ENCODE measurements at places on chromosomes 1 and 21.
A peak's percentile ranks its signal among the peaks of the same experiment; 100 is the strongest.

DNA sequence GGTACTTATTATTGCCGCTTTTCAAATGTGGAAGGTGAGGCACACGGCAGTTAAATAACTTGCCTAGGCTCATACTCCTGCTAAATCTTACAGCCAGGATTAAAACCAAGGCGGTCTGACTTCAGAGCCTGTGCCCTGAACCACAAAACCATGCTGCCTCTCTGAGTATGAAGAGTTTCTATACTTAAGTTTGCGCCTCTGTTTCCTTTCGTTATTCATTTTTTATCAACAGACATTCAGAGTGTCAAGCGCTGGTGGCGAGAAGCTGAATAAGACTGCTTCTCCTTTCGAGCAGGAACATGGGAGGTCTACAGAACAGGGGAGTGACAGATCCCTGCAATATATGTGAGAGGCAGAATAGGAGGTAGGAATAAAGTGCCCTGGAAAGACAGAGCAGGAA lies 96.0 kb upstream of the DUSP10 start:
- DNase-seq: no peak

DNA sequence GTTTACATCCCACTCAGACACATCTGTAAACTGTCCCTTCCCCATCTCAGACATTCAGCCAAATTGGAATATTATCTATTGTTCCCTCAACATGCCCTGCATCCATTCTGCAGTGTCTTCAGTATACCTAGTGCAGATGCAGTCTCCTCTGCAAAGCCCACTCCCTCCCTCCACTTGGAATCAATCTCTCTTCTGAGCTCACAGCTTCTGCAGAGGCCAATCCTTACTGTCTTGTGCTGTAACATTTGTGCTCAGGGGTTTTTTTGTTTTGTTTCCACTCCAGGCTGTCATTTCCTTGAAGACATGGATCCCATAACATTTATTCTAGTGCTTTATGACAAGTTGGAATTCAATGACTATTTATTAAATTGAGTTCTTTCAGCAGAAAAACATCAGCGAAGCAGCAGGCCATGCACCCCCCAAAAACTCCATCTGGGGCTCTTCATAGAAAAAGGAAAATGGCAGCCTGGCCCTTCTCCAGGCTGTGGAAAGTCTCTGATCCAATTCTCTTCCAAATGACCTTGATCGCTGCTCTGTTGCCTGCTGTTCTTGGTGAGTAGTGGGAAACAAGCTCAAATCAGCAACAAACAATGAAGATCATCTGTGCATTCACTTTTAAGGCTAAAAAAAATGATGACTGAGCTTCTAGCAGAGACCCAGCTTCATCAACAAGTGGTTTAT lies 8.7 kb downstream of the C4BPA start:
- DNase-seq: no peak

DNA sequence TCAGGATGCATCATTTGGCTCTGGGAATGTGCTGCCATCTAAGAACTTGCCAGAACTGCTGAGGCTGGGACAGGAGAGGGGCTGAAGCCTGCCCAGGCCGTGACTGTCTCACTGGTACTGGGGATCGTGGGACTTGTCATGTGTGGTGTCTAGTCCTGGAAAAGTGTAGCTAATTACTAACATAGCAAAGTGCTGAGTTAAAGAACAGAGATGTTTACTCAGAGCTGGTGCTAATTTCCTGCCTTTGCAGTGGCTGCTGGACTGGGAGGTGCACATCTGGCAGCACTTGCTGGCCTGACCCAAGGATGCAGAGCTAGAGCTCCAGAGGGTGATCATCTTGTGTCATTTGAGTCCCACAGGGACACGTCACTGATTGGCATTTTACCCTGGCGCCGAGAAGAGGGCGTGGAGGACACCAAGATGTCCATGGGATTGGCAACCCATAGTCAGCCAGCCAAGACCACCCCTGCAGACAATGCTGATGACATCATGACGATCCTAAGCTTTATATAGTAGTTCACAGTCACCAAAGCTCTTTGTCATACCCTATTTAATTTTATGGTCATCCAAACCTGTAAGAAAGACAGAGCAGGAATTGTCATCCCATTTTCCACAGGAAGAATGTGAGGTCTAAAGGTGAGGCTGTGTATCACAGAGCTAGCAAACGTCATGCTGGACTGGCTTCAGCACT lies 110.1 kb upstream of the SLC44A3 start:
- no peak for DNase-seq

DNA sequence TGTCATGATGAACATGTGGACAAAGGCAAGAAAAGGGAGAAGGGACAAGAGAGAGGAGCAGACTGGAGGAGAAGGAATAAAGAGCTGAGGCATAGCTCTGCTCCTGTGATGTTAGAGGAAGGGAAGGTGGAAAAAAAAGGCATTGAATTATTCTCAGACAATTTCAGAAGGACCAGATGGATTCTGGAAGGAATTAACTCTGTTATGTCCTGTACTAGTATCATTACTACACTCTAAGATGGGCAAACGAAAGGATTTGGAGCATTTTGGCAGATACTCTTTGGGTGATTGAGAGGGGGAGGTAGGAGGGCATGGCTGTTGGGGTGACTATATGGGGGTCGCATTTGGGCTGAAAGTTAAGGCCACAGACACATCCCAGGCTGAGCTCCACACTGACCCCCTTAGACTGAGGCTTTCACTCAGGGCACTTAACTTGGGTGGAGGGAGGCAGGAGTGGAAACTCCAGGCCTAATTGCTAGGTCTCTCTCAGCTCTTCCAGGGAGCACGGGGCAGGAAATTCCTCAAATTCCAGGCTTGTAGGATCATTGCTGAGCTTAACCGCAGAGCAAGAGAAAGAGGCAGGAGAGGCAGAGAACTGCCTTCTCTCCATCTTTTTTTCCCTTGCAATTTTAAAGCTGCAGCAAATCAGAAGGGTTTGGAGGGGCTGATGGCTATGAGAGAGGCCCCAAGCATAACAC lies 25.9 kb downstream of the KIRREL1 start:
- DNase-seq: no peak

DNA sequence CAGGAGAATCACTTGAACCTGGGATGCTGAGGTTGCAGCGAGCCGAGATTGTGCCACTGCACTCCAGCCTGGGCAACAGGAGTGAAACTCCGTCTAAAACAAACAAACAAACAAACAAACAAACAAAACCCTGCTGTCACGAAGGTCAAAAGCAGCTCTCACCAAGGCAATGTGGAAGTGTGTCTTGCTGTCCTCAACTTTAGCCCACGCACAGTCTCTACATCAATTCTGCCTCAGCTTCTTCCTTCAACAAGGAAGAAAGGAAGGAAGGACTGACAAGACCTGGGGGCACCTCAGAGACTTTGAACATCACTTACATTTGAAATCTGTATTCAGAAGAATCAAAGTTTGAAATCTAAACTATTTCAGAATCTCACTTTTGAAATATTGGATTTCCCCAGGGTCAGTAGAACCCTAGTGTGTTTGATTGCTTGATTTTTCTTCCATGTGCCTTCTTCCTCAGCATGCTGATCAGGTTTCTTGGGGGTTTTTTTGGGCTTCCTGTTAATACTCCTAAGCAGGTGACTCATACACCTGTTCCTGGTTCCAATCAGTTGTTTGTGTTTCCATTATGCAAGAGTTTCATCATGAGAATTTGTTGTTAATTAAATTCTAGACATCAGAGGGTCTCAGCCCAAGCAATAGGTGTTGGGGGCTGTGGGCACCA lies 6.5 kb upstream of the CSTB start:
- DNase-seq: no peak

DNA sequence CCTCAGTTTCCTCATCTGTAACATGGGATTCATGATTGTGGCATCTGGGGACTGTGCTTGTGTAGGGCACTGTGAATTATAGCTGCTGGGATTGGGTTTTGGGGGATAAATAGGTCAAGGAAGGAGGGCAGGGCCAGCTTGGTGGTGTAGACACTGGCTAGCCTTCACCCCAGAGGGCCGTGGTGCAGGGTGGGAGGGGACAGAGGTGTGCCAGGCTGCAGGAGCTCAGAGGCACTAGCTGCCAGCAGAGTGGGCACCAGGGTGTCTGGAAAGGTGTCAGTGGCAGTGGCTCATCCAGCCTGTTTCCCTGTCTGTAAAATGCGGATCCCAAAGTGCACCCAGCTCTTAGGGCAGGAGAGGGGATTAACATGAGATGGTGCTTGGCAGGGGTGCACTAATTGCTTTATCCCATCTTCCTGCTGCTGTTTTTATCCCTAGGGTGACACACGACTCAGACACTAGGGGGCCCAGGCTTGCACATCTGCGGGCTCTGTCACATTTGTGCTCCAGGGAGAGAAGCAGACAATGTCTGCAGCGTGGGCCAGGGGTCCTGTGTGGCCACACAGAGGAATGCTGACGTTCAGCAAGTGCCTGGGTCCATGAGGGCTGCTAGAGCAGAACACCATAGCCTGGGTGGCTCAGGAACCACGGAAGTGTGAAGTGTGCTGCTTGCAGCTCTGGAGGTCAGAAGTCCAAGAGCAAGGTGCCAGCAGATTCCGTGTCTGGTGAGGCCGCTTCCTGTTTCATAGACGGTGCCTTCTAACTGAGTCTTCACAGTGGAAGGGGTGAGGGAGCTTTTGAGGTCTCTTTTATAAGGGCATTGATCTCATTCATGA lies 19.3 kb downstream of the OBSCN start:
- no peak for DNase-seq

- DNase-seq: no peak
Observed at GRCh38 chr1:221919743-221920142, 177.9 kb upstream of the DUSP10 start.

GRCh38 chr1:163291461-163291860 lies 30.3 kb upstream of the NUF2 start:
- DNase-seq: no peak

- no peak for DNase-seq
Observed at GRCh38 chr1:109478806-109479205, 4.9 kb upstream of the ATXN7L2 start.

DNA sequence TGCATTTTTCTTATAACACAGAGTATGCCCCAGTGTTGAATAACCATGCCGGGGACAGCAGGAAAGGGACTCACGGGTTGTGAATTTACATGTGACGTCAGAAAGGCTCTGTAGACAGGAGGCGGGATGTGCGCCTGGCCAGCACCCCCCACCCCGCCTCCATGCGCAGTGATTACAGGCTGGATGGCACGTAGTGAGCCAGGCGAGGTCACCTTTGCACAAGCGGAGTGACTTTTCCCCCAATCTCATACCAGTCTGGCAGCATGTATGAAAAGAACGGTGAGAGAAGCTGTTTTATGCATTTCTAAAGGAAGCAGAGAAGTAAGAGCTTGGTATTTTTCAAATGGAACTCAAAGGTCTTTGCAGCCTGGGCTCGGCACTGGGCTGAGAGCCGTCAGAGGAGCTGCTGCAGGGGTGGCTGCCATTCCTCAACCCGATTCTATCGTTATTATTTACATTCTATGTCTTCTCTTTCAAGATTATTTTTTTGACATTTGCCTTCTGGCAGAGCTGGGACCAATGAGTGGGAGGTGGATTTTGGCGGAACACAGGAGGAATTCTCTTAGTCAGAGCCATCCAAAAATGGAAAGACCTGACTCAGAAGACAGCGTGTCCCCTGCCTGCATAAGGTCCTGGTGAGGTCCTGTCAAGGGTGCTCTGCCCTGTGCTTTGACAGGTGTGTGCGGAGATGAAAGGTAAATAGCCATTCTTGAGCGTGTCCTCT lies 115.6 kb upstream of the SLC45A1 start:
- DNase-seq: peak; percentile 10

DNA sequence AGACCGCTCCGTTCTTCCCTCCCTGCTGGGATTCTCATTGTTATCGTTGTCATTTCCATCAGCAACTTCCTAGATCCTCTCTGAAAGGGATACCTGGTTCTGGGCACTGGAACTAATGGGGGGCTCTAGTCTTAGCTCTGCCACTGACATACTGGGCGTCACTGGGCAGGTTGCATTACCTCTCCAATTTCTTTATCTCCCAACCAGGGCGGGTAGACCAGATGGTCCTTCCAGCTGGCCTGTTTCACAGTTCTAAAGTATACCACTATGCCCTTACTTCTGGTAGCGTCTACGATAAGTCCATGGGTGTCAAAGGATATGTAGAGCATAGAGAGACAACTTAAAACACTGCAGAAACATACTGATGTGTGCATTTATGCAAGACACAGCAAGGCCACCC lies 1.4 kb downstream of the GPR37L1 start:
- no peak for DNase-seq

GRCh38 chr1:39413902-39414528 lies 77.4 kb upstream of the BMP8A start:
- no peak for DNase-seq

GRCh38 chr1:153921080-153921802 lies 1.5 kb downstream of the GATAD2B start:
- DNase-seq: no peak

DNA sequence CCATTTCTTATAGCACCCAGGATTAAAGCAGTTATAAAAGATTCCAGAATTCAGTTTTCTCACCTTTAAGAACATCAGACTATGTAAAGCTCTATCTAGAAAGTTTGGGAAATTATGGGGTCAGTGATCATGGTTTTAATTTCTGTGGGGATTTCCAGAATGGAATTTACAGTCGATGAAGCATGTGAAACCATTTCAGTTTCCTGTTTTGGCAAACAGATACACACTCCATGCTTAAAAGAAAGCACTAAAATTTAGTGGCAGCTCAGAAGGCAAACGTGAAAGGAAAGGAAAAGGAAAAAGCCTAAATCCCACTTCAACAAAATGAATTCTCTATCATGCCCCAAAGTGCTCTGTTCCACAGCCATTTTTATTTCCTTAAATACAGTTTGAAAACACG lies 60.4 kb downstream of the FYB2 start:
- DNase-seq: no peak

DNA sequence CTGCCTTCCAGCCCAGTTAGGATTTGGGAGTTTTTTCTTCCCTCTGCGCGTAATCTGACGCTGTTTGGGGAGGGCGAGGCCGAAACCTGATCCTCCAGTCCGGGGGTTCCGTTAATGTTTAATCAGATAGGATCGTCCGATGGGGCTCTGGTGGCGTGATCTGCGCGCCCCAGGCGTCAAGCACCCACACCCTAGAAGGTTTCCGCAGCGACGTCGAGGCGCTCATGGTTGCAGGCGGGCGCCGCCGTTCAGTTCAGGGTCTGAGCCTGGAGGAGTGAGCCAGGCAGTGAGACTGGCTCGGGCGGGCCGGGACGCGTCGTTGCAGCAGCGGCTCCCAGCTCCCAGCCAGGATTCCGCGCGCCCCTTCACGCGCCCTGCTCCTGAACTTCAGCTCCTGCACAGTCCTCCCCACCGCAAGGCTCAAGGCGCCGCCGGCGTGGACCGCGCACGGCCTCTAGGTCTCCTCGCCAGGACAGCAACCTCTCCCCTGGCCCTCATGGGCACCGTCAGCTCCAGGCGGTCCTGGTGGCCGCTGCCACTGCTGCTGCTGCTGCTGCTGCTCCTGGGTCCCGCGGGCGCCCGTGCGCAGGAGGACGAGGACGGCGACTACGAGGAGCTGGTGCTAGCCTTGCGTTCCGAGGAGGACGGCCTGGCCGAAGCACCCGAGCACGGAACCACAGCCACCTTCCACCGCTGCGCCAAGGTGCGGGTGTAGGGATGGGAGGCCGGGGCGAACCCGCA lies at the start of gene PCSK9:
PCSK9 (plus strand) TSS at position 207 of the 741 bp plus-strand sequence; CDS start at position 497, 290 bp downstream.
- no peak for DNase-seq

All from NCI-H1436 treated with DMSO at 0.1 percent for 48 hours (cell line).